ENCODE measurements at places on chromosomes 4 and X. TPM values are rescaled to one million over a fixed set of nuclear protein-coding genes. Genes with fewer than 3 reads are reported as not detected.

- peak; percentile 10 for DNase-seq
These were observed 131.8 kb upstream of the ENPEP start for GRCh38 chr4:110344165-110344564.

DNA sequence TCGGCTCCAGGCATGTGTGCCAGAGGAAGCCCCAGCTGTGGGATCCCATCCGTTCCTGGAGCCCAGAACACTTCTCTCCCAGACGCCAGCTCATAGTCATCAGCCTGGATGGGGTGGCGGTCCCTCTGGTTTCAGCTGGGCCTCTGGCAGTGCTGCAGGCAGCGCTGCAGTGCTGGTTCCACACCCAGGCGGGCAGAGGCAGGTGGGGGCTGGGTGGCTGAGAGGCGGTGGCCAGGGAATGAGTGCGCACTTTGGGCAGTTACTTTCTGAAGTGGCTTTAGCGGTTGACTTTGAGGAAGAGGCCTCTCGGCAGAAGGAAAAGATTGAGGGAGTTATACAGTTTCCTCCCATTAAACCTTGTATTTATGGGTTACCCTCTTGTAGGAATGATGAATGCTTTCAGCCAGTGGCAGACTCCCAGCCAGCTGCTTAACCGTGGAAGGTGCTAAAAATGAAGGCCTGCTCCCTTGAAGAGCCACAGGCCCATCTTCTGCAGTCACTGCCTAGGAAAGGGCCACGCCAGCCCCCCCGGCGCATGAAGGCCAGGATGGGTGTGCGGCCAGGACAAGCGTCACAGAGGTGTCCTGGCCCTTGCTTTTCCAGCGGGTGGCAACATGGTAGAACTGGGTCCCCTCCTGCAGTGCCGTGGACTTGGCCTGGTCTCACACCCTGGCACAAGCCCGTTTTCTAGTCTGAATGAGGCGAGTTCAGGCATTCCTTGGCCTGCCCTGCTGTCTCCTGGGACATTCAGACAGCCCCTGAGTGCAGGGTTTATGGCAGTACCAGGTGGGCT is 9.9 kb downstream of the TADA2B start:
- no peak for DNase-seq

GRCh38 chrX:24294619-24295018 is 19.2 kb downstream of the SUPT20HL2 start:
- DNase-seq, result no peak

DNA sequence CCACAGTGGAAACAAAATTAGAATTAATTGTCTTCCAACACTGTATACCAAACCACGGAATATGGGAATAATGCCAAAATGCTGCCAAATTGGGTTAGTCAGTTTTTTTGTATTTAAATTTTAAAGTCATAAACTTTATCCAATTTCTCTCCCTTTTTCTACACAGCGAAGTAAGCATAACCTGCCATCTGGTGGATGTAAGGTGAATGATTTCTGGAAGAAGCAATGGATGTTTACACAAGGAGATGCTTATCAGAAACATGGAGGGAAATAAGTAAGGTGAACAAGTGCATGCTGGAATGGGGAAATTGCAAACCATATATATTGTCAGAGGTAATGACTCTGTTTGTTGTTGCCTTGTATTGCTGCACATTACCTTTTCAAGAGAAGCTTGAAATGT is 691.9 kb downstream of the TECRL start:
- DNase-seq, result peak; percentile 28

DNA sequence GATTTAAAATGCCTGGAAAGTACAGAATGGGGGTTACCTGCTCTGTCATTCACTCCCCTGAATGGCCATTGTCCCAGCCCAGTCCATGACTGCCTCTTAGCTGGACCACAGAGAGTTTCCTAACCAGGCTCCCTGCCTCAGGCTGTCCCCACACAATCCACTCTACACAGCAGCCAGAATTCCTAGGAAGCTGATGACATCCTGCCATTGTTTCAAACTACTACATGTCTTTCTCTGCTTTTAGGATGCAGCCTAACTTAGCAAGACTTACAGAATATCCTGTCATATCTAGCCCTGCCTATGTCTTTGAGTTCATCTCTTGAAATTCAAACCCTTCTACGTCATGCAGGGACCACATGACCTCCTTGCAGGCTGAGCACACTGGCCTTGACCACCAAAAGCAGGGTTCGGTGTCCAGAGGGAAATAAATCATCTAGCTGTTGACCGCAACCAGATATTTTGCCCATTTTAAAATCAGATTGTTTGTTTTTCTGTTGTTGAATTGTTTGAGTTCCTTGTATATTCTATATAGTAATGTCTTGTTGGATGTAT is 16.1 kb upstream of the CRMP1 start:
- DNase-seq, result no peak

LRCH2 gene
- total RNA-seq, result not detected

CCDC120 gene
- not detected for total RNA-seq
